ENCODE measurements at places on chromosomes 5 and 9.

- DNase-seq = peak; percentile 13
These were observed 63.2 kb downstream of the TTLL11 start for GRCh38 chr9:122029898-122030297.

- DNase-seq = peak; percentile 50
These were observed 755 bp downstream of the DND1 start for GRCh38 chr5:140672455-140673186.

DNA sequence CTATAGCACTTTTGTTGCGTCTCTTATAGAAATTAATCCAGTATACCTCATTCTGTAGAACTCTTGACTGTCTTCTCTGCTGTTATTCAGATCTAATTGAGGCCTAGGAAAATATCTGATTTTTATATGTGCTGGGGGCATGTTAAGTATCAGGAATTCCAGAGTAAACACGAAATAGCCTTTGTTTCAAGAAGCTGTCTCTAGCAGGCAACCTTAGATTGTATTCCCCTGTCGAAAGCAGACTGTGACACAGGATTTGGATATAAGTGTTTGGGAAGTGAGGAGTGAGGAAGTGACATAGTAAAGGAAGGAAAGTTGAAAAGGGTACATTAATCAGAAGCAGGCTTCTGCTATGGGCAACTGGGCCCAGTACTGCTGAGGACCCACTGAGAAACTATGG, 72.1 kb upstream of the RASA1 start:
- DNase-seq = no peak

DNA sequence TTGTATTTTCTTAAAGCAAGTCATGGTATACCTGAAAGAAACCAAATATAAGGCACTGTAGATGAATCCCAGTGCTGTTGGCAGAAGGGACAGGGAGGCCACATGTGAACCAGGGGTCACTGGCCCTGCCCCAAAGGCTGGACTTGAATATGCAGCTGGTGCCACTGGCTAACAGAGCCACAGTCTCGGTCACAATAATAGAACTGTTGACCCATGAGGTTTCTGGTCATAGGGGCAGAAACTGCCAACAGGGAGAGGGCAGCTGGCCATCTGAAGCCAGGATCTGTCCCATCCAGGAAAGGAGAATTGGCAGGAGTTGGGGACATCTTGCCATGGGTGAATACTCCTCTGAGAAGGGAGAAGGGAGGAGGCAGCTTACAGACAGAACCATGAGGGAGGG, 31.9 kb downstream of the PALM2AKAP2 start:
- no peak for DNase-seq

- no peak for DNase-seq
These were observed 115.5 kb upstream of the STARD4 start for GRCh38 chr5:111627862-111628261.

DNA sequence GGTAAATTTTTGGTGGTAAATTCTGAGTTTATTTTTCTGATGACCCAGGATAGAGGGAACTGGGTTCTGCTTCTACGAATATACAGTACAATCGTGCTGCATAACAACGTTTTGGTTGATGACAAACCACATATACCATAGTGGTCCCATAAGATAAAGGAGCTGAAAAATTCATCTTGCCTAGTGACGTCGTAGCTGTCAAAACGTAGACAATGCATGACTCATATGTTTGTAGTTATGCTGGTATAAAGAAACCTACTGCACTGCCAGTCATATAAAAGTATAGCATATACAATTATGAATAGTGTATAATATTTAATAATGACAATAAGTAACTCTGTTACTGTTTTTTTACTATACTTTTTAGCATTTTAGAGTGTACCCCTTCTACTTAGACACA, 244.0 kb downstream of the GAS1 start:
- DNase-seq = no peak

- no peak for DNase-seq
These were observed 428.2 kb downstream of the ANXA1 start for GRCh38 chr9:73579823-73580222.

DNA sequence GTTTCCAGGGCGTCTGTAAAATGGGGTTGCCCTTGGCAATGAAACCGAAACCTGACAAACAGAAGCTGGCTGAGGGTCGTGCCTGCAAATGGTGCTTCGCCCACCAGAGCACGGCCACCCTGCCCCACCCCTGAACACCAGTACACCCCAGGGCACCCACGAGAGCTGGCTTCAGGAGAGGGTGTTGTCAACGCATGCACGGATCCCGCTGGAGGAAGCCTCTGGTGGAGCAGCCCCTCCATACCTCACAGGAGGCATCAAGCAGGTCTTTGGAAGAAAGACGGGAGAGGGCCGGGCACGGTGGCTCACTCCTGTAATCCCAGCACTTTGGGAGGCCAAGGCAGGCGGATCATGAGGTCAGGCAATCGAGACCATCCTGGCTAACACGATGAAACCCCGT, 8.6 kb downstream of the SLC6A3 start:
- no peak for DNase-seq

- no peak for DNase-seq
These were observed 84.4 kb downstream of the HTR4 start for GRCh38 chr5:148569948-148570347.

DNA sequence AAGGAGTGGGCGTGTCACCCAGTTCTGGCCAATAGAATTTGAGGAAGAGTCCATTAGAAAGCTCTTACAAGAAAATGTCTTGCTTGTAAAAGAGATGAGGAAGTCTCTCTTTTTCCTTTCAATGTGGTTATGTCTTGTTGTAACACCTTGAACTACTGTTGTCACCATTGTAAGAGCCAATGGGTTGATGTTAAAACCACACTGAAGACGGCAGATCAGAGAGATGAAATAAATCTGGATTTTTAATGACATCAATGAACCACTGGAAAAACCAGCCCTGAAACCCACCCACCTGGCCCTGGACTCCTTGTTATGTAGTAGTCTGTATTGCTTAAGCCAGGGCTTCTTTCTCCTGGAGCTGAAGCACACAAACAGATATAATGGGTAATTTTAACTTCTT, 83.8 kb upstream of the ERCC6L2 start:
- peak; percentile 34 for DNase-seq

- DNase-seq = peak; percentile 60
These were observed 141.2 kb upstream of the ASTN2 start for GRCh38 chr9:117555964-117556629.

DNA sequence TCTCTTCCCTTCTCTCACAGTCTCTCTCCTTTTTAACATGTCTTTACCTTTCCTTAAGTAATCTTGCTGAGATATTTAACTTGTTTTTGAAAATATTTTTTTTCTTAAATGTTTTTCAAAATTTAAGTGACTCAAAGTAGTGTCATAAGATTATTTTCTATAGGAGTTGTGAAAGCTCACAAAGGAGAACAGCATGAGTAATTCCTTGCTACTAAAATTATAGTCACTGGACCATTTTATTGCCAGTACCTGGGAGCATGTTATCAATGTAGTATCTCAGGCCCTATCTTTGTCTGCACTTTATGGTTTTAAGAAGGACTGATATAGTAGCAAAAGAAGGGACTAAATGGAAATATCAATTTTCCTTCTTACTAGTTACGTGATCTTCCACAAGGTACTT, 181.9 kb downstream of the TMEM232 start:
- no peak for DNase-seq

- peak; percentile 97 for DNase-seq
These were observed 66.9 kb downstream of the CTSL start for GRCh38 chr9:87792831-87793288.

DNA sequence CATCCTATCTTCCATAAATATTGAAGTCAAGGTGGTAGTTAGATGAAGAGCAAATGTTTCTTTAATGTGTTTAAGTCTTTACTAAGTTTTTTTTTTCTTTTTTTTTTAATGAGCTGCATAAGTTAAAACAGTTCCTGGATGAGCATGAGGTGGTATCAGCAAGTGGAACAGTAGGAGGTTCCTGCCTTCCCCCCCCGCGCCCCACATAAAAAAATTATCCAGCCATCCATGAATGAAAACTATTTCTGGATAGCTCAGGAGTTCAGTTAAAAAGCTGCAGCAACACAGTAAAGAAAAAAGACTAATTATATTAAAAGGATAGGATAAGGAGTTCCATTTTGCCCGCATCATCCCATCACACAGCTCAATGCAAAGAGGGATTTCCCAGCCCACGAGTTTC, 349.5 kb downstream of the CDH18 start:
- no peak for DNase-seq

DNA sequence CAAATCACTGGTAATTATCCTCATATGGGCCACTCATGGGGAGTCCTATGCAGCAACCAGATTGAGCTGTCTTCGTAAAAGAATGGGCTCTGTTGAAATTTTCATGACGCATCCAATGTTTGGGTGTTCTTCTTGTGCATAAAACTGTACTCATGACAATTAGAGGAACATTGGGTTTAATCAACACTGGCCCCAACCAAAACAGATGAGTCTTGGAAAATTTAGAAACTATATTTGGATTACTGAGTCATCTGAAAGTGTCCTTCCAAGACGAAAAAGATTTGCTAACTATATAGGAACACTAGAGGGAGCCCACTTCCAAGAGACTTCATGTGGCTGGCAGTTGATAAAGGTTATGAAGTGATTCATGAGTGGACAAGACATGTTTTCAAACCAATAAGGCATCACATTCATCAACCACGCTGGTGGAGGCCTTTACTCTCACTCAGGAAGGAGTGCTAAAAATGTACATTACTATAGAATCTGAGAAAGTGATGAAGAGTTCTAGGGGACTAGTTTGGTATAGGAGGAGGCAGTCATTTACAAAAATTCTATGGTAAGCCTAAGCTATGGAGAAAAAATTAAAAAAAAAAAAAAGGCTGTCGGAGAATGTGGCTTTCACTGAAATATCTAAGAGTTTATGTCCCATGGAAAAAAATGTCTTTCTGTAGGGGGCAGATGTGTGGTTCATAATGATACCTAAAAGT, 313.5 kb downstream of the PRDM9 start:
- peak; percentile 48 for DNase-seq

DNA sequence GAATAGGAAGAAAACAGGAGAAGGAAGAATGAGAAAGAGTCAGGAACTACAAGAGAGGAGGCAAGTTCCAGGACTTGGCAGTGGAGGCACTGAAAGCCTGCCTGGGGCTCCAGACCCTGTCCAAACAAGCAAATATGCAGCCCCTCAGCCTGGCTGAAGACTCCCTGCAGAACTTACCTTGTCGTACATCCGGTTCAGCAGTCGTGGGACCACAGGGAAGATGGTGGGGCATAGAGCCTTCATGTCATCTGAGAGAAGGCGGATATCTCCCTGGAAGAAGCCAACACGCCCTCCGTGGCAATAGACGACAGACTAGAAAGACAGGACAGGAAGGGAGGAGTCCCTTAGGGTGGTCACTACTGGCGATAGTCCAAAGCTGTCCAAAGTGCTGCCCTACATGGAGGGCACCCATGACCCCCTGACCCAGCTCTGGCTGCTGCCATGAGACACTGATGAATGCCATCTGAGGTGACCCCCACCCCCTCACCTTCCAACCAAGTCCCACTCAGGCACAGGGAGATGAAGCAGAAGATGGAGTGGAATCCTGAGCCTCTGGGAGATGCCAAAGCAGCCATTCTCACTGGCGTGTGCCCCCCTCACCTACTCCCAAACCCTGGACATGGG, 27.7 kb upstream of the MEIKIN start:
- DNase-seq = no peak

DNA sequence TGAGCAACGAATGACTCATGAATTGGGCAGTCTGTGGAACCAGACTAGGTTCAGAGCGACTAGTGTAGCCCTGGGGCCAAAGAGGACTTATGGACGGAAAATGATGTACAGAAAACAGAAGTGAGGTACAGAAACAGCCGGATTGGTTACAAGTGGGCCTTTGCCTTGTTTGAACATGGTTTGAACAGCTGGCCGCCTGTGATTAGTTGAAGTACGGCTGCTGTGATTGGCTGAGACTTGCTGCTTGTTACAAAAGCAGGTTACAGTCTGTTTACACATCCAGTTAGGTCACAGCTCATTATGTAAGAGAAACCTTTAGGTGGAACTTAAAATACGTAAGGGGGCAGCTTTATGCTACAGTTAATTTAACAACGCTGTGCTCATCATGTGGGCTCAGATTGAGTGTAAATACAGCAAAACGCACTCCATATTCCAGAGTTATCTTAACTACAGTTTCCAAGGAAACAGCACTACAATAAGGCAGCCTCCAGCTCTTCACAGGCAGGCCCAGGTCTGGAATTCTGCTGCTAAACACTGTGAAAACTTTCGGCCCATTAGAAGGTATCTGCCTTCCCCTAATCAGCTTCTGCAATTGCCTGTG, 6.5 kb downstream of the AMACR start:
- DNase-seq = no peak

DNA sequence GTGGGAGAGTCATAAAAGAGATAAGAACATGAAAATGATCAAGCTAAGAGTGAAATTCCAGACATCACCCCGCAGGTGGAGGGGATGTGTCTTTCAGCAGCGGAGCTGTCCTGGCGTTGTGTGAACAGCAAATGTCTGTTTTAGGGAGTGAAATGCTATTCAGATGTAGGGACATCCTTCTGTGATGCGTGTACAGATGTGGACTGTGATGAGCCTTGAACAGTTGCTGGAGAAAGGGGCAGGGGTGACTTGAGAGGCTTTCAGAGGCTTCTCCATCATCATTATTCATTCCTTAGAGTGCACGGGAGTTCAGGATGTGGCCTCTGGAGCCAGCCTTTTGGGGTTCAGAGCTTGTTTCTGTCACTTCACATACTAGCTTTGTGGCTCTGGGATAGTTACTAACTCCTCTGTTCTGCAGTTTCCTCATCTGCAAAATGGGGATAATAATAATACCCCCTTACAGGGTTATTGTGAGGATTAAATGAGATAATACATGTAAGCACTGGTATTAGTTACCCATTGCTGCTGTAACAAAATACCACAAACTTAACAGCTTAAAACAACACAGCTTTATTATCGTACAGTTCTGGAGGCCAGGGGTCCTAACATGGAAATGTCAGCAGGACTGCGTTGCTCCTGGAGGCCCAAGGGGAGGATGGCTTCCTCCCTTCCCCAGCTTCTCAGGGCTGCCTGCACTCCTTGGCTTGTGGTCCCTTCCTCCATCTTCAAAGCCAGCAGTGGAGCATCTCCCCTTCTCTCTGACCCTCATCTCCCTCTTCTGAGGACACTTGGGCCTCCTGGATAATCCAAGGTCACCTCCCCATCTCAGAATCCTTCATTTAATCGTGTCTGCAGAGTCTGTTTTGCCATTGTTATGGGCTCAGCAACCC, 9.4 kb downstream of the TRAF1 start:
- no peak for DNase-seq

DNA sequence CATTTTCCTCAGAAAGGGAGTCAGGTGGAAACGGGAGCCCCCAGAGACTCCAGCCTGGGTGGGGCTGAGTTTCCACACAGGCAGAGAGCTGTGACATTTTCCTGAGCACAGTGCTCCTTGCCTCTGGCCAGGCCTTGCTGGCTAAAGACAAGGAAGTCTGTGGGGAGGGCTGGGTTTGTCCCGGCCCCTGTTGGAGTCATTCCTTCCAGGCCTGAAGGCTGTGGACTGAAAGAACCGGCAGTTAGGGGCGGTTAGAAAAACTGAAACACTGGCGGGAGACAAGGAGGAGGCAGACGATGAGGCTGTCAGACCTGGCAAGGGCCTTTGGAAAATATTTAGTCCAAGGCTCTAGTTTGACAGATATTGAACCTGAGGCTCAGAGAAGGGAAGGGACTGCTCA, 29.9 kb downstream of the COL15A1 start:
- no peak for DNase-seq
